ENCODE measurements at places on chromosomes 13 and 19.

DNA sequence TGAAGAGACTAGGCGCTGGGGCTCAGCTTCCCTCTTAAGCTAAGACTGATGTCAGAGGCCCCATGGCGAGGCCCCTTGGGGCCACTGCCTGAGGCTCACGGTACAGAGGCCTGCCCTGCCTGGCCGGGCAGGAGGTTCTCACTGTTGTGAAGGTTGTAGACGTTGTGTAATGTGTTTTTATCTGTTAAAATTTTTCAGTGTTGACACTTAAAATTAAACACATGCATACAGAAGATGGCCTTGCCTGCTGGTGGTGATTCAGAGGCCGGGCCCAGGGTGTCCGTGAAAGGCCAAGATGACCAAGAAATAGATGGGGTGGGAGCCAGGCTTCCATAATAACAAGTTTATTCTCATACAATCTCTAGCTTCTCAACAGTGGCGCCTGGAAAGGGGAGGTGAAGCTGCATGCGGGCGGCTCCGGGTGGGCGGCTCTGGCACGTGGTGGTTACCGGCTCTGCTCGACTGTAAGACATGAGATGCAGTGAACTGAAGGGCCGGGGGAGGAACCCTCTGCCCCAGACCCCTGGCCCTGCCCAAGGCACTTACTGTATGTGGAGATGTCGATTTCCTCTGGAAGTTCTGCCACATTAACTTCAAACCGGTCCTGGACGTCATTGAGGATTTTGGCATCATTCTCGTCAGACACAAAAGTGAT lies 10.5 kb downstream of the DDX39A start:
- no peak for DNase-seq

DNA sequence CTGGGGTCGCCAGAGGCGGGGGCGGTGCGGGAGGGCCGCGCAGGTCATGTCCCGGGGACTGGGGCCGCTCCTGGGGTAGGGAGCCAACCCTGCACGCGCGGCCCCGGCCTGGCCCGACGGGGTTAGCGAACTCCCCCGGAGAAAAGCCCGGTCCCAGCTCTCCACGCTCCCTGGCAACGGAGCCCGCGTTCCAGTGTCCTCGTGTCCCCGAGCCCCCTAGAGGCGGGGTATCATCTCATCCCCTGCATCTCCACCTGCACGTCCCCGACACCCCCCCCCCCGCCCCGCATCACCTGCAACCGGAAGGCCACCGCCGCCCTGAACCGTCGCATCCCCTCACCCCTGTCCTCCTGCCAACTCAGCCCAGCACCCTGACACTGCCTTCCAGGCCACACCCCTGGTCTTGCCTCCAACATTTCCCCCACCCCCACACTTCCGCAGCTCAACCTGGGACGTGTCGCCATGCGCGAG lies 2.7 kb downstream of the WDR88 start:
- DNase-seq: no peak

GRCh38 chr13:30804474-30804873 lies 69.1 kb downstream of the ALOX5AP start:
- no peak for DNase-seq

- DNase-seq: no peak
These were observed 1.6 kb downstream of the TTYH1 start for GRCh38 chr19:54416695-54417491.

DNA sequence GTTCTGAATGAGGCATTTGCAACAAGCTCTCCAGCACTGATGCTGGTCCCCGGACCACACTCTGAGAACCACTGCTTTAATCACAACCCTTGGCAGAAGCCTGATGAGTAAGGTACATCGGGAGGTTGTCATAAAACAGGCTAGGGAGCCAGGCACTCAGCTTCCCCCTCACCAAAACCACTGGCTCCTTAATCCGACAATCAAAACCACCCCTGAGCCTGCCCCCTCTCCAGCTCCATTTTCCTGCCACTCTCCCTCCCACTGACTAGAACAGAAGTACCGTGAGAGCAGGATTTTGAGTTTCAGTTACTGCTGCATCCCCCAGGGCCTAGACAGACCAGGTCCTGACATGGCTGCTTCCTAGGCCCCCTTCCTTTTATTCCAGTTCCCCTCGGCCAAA lies 7.2 kb downstream of the GSK3A start:
- DNase-seq: no peak

- DNase-seq: no peak
These were observed 2.3 kb downstream of the ADGRE2 start for GRCh38 chr19:14775869-14776586.
